B cell (primary cell): ENCODE measurements at places on chromosomes 13 and 19. TPM values are rescaled to one million over a fixed set of nuclear protein-coding genes. Genes with fewer than 3 reads are reported as not detected.

- DNase-seq: no peak
These were observed 179.9 kb downstream of the IRS2 start for GRCh38 chr13:109606520-109606919.

GRCh38 chr13:103324641-103325040, 258.4 kb upstream of the SLC10A2 start:
- DNase-seq: no peak

DNA sequence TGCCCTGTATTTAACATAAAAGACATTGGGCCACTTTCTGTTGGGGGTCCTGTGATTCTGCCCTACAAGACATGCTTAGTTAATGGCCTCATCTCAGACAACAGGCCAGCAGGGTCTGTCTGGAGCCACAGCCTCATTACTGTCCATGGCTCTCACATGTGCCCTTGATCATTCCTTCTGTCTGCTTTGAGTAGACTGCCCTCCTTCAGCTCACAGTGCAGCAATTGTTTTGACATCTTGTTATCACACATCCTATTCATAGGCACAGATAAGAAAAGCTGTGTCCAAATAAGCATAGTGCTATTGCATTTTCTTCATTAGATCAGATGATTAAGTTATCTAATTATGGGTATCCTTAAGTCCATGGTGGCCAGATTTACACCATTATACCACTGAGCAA, 127.9 kb downstream of the KCTD12 start:
- DNase-seq: no peak

- DNase-seq: peak; percentile 37
These were observed 7.2 kb downstream of the DDX39A start for GRCh38 chr19:14411938-14412245.

GRCh38 chr19:10836479-10837330, 693 bp upstream of the TMED1 start:
- DNase-seq: no peak

DNA sequence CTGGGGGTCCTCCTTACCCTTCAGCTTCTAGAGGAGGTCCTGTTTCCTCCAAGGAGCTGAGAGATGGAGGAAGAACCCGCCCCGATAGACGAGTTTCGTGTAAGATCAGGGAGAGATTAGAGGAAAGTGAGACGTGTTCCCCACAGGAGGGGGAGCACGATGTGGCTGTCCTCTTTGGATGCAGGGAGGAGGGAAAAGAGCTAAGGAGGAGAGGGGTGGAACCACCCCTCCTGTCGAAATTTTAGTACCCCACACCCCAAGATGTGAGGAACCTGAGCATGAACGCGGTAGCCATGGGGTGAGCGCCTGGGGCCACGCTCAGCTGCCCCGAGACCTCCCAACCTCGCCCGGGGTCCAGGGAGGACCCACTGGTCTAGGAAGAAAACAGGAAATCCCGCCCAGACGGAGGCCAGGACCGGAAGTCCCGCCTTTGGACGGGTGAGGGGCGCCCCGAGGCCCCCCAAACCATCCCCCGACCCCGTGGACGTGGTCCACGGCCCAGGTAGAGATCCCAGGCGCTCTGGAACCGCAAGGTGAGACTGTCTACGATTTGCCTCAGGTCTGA, 1.2 kb downstream of the AKT1S1 start:
- DNase-seq: peak; percentile 60

The SHC2 gene
- 0.19 TPM in 1 of 2 replicates, not detected in the other for total RNA-seq

The GPR12 gene
- total RNA-seq: not detected in 2 replicates

The ITGBL1 gene
- not detected in 2 replicates for total RNA-seq
